ENCODE measurements at places on chromosomes 16 and 17.

GRCh38 chr17:37744633-37744927, 279 bp downstream of the HNF1B start:
- no peak for DNase-seq

GRCh38 chr16:24071666-24072360, 184.3 kb upstream of the CACNG3 start:
- no peak for DNase-seq

GRCh38 chr16:86118467-86119307, 219.7 kb downstream of the IRF8 start:
- no peak for DNase-seq

GRCh38 chr16:75340741-75341491, 89.5 kb upstream of the BCAR1 start:
- DNase-seq = no peak

DNA sequence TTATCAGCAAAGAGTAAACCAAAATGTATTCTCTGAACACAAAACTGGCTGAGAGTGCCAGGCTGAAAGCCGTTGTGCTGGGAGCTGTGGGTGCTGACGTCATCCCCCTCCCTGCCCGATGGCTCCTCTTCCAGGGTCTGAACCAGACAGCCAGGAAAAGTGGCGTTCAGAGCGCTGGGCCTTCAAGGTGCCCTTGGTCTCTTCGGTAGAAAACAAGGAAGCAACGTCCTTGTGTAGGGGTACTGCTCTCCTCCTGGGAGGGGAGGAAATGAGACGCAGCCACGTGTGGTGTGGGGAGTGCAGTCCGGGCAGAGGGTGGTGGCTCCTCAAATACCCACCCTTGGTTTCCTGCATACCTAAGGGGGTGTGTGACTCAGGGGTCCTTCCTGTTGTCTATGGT, 394.7 kb downstream of the SEC14L1 start:
- no peak for DNase-seq

GRCh38 chr17:39229274-39229913, 3.6 kb upstream of the STAC2 start:
- DNase-seq = no peak

- no peak for DNase-seq
Observed at GRCh38 chr17:69228018-69228417, 606 bp downstream of the ABCA10 start.

DNA sequence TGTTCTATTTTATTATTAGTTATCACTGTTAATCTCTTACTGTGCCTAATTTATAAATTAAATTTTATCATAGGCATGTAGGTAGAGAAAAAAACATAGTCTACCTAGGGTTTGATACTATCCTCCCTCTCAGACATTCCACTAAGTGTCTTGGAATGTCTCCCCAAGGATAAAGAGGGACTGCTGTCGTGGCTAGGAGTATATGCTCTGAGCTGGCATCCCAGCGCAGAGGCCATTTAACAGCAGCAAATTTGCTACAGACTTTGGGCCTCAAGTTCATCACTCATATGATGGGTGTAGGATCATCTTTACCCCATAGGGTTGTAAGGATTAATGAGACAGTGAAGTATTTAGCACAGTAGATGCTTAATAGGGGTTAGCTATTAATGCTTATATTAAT, 56.7 kb downstream of the ZFHX3 start:
- no peak for DNase-seq
